ENCODE measurements at places on chromosomes 4 and X. TPM values are rescaled to one million over a fixed set of nuclear protein-coding genes. Genes with fewer than 3 reads are reported as not detected.

DNA sequence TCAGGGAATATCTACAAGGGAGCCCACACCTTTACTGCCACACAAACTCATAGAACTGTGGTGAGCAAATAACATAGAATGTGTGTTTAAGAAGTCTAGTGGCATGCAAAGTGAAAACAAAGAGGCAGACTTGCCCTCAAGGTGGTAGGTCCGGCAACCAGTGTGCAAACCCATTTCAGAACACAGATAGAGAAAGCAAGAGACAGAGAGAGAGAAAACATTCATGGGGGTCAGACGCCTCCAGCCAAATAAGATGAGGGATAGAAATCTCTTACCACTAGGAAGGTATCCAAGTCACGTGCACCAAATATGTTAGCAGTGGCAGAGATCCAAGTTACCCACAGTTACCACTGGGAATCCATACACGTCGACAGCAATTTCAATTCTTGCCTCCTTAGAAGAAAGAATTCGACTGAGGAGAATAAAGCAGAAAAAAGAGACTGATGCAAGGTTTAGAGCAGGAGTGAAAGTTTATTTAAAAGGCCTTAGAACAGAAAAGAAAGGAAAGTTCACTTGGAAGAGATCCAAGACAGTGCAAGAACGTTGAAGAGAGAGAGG, 252.8 kb downstream of the NAP1L3 start:
- DNase-seq: no peak

DNA sequence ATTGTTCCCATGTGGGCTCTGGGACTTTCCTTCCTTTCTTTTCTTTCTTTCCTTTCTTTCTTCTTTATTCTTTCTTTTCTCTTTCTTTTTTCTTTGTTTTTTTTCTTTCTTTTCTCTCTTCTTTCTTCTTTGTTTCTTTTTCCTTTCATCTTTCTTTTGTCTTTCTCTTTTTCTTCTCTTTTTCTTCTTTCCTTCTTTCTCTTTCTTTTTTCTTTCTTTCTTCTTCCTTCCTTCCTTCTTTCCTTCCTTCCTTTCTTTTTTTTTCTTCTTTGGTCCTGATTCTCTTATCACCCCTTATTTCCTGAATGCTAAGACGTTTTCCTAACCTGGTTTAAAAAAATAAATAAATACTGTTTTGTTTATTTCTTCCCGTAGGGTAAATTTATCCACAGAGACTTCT, 93.2 kb downstream of the CRLF2 start:
- no peak for DNase-seq

DNA sequence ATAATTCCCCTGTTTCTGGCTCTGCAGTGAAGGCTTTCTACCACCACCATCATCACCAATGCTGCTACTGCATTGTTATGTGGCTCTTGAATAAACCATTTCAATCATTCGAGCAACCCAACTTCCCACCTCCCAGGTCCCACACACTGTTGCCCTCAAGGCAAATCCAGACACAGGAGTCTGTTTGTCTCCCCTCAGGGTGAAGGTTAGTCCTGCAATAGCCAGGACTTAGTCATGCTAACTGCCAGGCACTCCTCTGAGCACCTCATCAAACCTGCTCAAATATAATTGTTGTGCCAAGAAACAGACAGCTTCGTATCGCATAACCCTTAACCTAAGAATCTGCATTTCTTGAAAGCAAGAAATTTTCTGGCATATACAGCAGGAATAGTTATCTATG, 213.2 kb downstream of the KDR start:
- no peak for DNase-seq

GRCh38 chrX:91080822-91081221, 353.8 kb upstream of the PABPC5 start:
- no peak for DNase-seq

DNA sequence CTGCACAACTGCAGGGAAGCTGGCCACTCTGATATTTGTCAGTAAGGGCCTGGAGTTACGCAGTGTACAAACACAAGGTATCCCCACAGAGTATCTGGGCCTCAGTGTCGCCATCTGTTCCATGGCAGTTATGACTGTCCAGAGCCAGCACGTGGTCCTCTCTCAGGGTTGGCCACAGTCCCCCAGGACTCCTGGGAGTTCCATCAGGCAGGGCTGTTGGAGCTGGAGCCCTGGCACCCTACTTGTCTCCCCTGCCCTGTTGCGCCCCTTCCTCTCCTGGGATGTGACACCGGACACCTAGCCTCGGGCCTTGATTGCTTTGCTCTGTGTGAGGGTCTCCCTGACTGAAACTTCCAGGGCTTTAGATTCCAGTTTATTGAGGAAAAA, 8.4 kb downstream of the HTRA3 start:
- DNase-seq: no peak

GRCh38 chrX:13485167-13485566, 84.2 kb upstream of the EGFL6 start:
- no peak for DNase-seq

Gene PLCXD1
- 42.2 TPM for total RNA-seq

DNA sequence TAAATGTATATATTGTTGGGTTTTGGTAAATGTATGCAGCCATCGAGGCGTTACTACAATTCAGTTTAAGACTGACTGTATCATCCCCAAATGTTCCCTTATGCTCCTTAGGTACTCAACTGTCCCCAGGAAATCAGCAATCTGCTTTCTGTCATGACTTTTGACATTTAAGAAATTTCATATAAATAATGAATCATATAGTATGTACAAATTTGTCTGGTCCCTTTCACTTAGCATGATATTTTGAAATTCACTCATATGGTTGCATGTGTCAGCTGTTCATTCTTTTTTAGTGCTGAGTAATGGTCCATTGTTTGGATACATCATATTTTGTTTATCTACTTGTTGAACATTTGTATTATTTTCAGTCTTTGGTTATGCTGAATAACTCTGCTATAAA, 218.8 kb downstream of the C4orf33 start:
- DNase-seq: no peak

Gene XK
- not detected for total RNA-seq

GRCh38 chr4:153138736-153139135, 65.5 kb upstream of the TRIM2 start:
- no peak for DNase-seq

DNA sequence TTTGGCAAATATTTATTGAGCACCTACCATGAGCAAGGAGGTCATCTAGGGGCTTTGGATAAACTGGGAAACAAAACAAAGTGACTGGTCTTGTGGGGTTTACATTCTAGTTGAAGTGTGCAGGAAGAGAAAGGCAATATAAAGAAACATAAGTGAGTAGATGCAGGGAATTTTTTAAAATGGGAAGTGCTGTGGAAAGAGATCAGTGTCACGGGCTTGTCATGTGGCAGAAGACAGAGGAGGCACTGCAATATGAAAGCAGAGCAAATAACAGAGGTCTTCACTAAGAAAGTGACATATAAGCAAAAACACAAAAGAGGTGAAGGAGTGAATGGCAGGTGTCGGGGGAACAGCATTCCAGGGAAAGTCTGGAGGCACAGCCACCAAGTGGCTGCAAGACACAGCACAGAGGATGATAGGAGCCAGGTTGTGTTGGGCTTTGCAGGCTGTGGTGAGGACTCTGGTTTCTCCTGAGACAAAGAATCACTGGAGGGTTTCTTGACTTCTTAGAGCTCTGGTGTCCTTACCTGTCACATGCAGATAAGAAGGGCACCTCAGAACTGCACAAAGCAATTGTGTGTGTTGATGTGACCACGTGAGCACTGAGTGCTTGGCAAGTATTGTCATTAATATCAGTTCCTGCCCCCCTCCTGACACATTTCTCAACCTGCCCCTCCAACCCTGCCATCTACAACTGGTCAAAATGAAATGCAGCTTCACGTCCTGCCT, 143.5 kb downstream of the TSPAN5 start:
- no peak for DNase-seq

Gene ADH7
- not detected for total RNA-seq

- DNase-seq: no peak
These were observed 421.9 kb upstream of the DIPK2B start for GRCh38 chrX:45622538-45622937.

Gene HNRNPH2
- 32.5 TPM for total RNA-seq

DNA sequence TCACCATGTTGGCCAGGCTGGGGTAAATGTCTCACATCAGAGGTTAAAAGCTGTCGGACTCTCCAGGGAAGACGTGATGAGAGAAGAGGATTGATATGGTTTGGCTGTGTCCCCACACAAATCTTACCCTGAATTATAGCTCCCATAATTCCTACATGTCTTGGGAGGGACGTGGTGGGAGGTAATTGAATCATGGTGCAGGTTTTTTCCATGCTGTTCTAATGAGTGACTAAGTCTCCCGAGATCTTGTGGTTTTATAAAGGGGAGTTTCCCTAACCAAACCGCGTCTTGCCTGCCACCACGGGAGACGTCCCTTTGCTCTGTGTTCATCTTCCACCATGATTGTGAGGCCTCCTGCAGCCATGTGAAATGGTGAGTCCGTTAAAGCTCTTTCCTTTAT, 64.4 kb downstream of the ASMT start:
- DNase-seq: peak; percentile 63

GRCh38 chrX:9770319-9770718, 4.7 kb upstream of the GPR143 start:
- DNase-seq: no peak

- no peak for DNase-seq
These were observed 195.9 kb downstream of the KDR start for GRCh38 chr4:54929459-54929858.

Gene MTTP
- not detected for total RNA-seq

DNA sequence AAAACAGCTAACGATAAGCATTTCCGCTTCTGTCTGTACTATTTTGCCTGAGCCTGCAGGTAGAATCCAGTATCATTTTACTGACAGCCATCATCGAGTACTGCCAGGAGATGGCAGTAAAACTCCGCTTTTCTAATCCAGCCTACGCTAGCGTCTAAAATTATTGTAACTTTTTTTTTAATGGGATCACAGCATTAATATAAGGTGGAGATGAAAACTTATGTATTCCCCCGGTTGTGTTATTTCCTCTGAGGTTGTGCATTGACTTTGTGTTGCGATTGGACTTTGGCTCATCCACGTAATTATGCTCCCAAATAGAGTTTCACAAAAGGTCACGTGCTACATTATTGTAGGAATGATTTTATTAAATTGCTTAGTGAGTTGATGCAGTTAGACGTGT, 248.1 kb downstream of the C4orf33 start:
- no peak for DNase-seq

Gene DACH2
- not detected for total RNA-seq

Gene MAGEE2
- not detected for total RNA-seq

DNA sequence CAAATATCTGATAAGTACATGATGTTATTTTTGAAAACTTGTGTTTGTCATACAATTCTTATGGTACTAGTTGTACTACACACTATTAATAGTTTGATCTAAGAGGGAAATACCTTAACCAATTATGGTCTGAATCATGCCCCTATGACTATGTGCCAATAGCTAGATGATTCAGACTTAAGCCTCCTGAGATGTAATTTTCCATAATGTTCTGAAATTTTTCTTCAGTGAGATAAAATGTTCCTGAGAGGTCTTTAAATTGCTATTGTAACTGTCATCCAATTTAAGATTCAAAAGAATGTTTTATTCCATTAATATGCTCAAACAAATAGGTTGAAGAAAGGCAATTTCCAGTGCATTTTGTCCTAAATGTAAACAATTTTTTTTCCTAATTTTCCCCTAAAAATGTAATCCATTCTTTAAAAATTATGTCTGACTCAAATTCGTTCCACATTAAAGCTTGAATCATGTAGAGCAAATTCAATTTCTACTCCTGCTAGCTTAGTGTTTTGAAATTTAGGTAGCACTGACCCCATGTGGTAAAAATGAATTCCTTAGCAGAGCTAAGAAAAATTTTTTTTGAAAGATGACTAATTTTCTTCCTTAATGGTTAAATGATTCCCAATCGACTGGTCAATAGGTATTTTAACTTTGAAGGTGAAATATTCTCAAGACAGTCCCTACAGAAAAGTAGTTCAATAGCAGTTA, 49.1 kb downstream of the APOOL start:
- DNase-seq: no peak

GRCh38 chrX:28969126-28969525, 381.9 kb downstream of the IL1RAPL1 start:
- no peak for DNase-seq

Gene MXRA5
- total RNA-seq: not detected

- DNase-seq: no peak
These were observed 514.9 kb upstream of the LCORL start for GRCh38 chr4:18536428-18536827.

DNA sequence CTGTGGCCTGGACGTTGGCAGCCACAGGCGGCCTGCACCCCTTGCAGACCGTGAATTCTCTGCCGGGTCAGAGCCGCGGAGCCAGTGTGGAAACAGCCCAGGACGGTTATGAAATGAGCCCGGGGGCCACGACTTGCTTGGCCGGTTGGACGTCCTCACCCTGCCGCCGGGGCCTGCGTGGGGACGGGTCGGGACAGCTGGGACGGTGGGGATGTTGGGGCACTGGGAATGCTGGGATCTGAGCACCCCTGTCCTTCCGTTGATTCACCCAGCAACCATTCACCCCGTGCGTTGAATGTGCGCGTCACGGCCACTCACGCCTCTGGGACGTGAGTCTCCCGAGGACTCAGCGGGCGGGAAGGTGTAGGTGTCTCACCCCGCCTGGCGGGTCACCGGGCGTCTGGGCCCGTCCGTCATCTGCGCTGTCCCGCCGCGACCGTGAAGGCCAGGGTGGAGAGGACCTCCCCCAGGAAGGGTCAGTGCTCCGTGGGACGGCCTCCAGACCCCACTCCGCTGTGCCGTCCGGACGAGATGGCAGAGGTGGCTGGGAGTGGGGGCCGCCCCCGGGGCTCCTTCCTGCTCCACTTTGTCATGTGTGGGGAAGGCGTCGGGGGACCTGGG, 4.5 kb upstream of the PLCXD1 start:
- DNase-seq: peak; percentile 55

Gene CCDC149
- total RNA-seq: not detected

DNA sequence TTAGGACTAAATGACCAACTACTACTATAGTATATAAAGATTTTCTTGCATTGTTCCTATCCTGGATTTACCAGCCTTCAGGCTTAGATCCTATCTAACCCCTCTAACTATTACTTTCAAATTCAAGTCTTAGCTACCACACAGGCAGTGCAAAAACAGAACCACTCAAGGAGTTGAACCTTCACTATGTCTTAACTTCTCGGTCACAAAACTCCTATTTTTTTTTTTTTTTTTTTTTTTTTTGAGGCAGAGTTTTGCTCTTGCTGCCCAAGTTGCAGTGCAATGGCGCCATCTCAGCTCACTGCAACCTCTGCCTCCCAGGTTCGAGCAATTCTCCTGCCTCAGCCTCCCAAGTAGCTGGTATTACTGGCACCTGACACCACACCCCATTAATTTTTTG, 6.3 kb upstream of the FAM200B start:
- no peak for DNase-seq

- no peak for DNase-seq
These were observed 671.5 kb upstream of the GRIA3 start for GRCh38 chrX:122512561-122513072.

- no peak for DNase-seq
These were observed 303.5 kb downstream of the BMPR1B start for GRCh38 chr4:95061220-95061619.

GRCh38 chr4:54764476-54764875, 106.7 kb downstream of the KIT start:
- no peak for DNase-seq

Measured in activated CD4-positive, alpha-beta memory T cell treated with anti-CD3 and anti-CD28 coated beads for 36 hours (primary cell).